Stimulated activated CD4-positive, alpha-beta T cell treated with anti-CD3 and anti-CD28 coated beads, Interleukin-2, amount 100 ng/mL, for 4 hours (primary cell): ENCODE measurements at places on chromosomes 16 and 17.
A peak's percentile ranks its signal among the peaks of the same experiment; 100 is the strongest.

- DNase-seq, result no peak
Measured at GRCh38 chr17:147796-148740, 10.7 kb downstream of the SCGB1C2 start.

DNA sequence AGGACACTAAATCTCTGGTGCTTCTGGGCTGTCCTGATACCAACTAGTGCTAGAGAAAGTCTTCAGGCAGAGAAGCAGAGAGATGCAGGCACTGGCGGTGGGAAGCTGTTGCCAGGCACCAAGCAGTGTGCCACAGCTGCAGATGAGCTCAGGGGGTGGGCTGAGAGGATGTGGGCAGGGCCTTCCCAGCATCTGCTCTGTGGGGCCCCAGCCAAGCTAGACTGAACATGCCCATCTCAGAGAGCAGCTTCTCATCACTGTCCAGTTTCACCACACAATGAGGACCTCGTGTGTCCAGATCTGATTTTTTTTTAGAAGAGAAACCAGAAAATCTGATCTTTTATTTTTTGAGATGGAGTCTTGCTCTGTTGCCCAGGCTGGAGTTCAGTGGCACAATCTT is 17.1 kb downstream of the PSKH1 start:
- no peak for DNase-seq

- no peak for DNase-seq
Measured at GRCh38 chr17:42000413-42001133, 16.7 kb downstream of the DNAJC7 start.

DNA sequence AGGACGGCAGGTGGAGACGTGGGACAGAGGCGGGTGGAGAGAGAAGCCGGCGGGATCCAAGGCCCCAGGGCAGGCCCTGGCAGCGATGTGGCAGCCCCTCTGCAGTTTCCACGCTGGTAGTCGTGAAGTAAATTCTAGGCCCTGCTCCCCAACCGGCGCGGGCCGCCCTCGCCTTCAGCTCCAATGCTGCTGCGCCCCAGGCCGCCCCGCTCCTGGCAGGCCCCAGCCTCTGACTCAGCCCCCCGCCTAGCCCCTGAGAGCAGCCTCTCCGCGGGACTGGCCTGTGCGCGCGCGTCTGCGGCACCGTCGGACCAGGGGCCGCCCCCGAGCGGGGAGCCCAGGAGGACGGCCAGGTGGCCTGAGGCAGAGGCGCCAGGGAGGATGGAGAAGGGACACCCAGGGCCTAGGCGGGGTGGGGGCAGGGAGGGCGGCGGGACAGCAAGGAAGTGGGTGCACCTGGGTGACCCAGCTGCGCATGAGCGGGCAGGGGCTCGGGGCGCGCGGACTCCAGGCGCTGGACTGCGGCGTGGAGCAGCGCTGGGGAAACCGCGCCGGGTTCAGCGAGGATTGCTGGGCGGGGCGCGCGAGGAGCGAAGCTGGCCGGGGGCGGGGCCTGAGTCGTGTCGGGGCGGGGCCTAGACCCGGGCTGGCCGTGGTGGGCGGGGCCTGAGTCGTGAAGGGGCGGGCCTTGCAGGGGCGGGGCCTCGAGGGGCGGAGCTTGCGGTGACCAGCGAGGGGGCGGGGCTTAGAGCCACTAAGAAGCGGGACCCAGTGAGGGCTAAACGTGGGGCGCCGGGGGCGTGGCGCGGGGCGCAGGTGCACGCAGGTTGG is 29.6 kb downstream of the ZNF778 start:
- DNase-seq, result peak; percentile 94

GRCh38 chr17:72795941-72796340 is 296.5 kb downstream of the SLC39A11 start:
- DNase-seq, result no peak

GRCh38 chr16:84614073-84614459 is 3.8 kb downstream of the COTL1 start:
- no peak for DNase-seq

GRCh38 chr17:1108478-1108764 is 71.4 kb downstream of the ABR start:
- no peak for DNase-seq

- peak; percentile 97 for DNase-seq
Measured at GRCh38 chr16:22374311-22375116, at the start of gene CDR2. CDR2 (minus strand) TSS chr16:22374619; CDS start chr16:22374309, 310 bp downstream.

DNA sequence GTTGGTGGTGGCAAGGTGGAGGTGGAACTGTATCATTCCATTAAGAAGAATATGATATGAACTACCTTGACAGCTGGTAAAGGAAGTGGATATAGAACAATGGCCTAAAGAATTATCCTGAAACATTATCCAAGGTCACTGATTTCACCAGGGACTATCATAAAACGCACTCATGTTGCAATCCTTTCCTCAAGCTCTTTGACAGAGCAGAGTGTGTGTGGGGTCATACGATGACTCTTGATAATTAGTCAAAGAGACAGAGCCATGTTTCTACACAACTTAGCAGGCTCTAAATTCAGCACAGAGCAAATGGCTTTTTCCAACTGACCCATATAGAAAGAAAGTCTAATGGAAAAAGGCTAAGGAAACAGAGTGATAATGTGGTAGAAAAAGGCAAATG is 126.4 kb upstream of the ANKFN1 start:
- no peak for DNase-seq

DNA sequence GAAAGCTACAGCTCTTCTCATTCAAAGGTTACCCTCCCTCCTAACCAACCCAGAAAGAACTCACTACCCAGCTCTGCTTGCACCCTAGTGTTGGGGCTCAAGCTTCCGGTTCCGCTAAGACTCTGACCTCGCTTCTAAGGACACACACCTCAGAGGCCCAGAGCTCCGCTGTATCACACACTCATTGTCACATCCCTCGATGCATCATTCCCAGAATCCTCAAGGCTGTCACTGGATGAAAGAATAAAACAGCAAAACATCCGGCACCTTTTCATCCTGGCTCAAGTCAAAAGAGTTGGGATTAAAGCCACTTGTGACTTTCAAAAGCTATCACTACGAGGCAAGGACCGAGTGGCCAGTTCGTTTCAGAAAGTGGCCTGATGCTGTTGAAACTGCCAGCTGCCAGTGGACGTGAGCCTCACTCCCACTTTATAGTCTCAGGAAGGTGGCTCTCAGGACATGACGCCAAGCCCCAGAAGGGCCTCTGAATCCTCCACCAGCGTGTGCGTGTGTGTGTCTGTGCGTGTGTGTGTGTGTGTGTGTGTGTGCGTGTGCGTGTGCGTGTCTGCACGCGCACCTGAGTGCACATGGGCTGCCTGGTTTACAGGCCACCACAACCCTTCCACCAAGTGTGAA is 29.0 kb downstream of the ZFHX3 start:
- DNase-seq, result no peak

DNA sequence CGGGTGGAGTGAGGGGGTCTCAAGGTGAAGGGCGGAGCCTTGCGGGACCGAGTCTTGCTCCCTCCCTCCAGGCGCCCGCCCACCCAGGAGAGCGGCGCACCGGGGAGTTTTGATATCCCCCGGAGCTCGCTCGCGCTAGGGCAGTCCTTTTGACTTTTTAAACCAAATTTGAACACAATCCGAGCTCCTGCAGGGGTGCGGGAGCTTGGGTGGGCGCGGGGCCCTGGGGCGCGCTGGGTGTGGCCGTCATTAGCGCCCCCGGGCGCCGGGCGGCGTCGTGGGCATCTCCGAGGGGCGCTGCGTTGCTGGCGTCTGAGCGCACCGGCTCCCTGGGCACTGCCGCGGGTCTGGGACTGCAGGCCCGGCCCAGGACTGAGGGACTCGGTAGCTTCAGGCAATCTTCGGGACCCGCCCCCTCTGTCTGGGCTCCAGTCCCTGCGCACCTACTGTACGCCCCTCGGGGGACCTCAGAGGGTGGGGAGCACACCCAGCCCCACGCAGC is 10.9 kb downstream of the MAF start:
- no peak for DNase-seq

DNA sequence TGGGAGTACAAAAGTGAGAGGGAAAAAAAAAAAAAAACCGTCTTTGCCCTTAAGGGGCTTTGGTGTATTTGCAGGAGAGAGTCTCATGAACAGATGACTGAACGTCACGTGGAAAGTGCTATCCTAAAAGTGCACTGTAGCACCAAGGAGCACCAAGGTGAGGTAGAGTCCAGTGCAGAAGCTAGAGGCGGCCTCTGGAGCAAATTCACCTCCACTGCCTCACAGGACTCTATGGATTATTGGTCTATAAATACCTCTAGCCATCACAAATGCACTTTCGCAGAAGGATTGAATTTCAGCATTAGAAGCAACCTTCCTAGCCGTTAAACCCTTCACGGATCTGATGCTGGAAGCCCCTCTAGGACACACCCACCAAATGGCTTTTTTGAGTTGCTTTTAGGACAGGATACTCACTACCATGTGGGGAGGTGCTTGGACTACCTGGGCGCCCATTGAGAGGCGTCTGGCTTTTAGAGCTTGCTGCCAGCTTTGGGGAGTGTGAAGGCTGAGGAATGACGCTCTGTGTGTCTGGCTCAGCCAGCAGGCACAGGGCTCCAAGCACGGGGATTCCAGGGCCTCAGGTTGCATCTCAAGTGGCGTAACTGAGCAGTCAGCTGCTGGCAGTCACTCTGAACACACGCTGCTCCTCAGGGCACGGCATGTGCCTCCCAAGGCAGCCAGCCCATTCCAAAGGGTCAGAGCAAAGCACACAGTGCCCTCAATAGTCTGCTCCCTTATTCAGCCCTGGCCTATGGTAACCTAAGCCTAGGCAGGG is 52.7 kb downstream of the CDRT4 start:
- DNase-seq, result no peak

GRCh38 chr17:9644910-9645751 is at the start of gene USP43:
USP43 (plus strand) TSS chr17:9645517; CDS start chr17:9645633, 116 bp downstream.
- no peak for DNase-seq

- DNase-seq, result peak; percentile 19
Measured at GRCh38 chr16:81493755-81494433, 49.3 kb downstream of the CMIP start.

GRCh38 chr16:27779641-27780164 is 229.8 kb downstream of the KATNIP start:
- no peak for DNase-seq

DNA sequence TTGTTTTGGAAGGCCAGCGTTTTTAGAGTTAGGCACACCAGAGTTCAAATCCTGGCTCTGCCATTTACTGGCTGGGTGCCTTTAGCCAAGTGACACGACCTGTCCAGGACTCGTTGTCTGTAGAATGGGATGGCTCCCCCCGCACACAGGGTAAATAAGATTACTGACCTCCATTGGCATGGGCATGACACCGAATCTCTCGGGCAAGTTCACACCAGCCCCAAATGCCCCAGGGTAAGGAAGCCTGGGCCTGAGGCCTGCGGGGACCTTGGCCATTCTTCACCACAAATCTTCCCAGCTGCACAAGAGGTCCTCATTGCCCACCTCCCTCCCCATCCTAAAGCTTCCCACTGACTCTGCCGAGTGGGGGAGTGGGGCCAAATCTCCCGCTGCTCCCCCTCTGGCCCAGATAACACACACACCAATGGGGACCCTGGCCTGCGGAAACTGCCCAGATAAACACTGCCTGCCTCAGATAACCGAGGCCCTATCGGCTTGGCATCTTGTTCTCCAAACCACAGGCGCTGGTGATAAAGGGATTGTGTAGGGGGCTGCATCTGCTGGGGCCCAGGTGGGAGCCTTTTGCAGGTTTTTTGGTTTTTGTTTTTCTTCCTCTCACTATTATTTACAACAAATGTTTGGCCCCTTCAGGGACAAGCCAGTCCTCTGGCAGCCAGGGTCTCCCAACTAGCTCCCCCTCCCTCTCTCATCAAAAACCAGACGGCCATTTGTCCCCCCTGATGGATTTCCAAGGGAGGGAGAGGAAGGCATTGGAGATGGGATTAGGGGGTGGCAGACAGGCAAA is 75.0 kb upstream of the LHX1 start:
- DNase-seq, result no peak

DNA sequence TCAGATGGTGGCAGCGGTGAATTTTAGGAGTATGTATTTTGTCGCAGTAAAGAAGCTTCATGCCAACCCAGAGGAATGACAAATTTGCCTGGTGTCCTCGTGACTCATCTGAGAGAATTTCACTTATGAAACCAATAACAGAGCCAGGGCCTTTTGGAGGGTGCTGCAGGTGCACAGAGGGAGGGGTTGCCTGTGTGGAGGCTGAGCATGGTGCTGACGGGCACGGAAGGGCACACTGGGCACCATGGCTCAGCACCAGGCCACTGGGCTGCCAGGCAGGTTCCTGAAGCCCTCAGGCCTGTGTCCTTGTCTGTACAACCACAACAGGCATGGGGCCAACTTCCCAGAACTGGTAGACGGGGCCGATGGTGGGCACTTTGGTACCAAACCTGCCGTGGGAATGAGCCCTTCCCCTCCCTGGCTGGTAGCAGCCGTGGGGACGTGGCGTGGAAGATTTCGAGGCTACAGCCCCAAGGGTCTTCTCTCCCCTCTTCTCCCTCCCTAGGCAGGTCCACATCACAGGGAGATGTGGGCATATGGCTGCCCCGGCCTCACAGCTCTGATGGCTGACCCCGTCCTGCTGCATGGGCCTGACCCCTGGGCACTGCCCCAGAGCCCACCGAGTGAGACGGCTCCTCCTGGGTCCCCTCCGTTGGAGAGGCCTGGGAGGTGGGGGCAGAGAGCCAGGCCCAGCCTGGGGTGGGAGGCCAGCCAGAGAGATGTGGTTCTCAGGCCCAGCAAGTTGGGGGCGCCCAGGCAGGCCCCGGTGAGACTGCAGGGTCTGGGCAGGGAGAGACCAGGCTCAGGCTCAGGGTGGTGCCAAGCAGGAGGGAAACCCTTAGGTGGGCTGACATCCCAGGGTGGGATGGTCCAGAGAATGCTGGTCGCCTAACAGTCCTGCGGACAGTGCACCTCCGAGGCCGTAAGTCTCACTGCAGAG is 30.2 kb upstream of the ZNF469 start:
- no peak for DNase-seq

DNA sequence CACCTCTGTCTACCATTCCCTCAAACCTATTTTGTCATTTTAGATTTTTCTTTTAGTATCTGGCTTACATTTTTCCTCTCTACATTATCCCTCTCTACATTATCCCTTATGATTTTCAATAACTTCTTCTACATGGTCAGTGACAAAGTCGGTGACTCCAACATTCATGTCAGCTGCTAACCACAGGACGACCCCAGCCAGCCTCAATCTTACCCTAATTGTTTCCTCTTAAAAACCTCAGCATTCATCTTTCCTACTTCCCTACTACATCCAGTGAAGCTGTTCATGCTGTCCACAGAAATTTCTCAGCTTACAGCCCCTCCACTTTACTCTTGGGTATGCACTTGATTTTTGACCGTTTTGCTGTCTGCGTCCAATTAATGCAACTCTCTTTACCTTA is 8.3 kb downstream of the MYH10 start:
- DNase-seq, result no peak

- DNase-seq, result no peak
Measured at GRCh38 chr16:58402796-58403195, 10.5 kb downstream of the GINS3 start.

GRCh38 chr16:28082624-28083023 is 19.1 kb upstream of the GSG1L start:
- DNase-seq, result no peak
